ENCODE measurements at places on chromosomes 4 and X. TPM values are rescaled to one million over a fixed set of nuclear protein-coding genes. Genes with fewer than 3 reads are reported as not detected.

Gene F11
- not detected for total RNA-seq

Gene KLHL34
- not detected for total RNA-seq

Gene ARHGAP36
- not detected for total RNA-seq

Gene AMTN
- not detected for total RNA-seq

Gene RIBC1
- total RNA-seq: 0.33 TPM

Gene PNMA6E
- total RNA-seq: not detected

Gene POU3F4
- total RNA-seq: not detected

Gene CSN1S1
- total RNA-seq: not detected

Gene FAT4
- 19.2 TPM for total RNA-seq

Gene DUSP9
- total RNA-seq: not detected

Gene MRFAP1L1
- 35.1 TPM for total RNA-seq

Gene P2RY4
- total RNA-seq: not detected

Gene PPP1R2C
- not detected for total RNA-seq

Gene HPF1
- 26.8 TPM for total RNA-seq

Gene EVC2
- 2.5 TPM for total RNA-seq

Gene AFF2
- total RNA-seq: 0.13 TPM

Gene NAA10
- 166 TPM for total RNA-seq

Gene QRFPR
- 1.6 TPM for total RNA-seq

Gene CSAG1
- not detected for total RNA-seq

Gene AREG
- 0.74 TPM for total RNA-seq

Gene GAGE12E
- not detected for total RNA-seq

Gene CLGN
- total RNA-seq: 0.79 TPM

Gene PNMA3
- not detected for total RNA-seq

Gene HSPA4L
- total RNA-seq: 9.8 TPM

Gene DKK2
- not detected for total RNA-seq

Gene CYLC1
- not detected for total RNA-seq

Gene ZMAT1
- total RNA-seq: 0.60 TPM

Gene CITED1
- total RNA-seq: not detected

Gene ARHGAP6
- total RNA-seq: 0.10 TPM

Gene AWAT2
- total RNA-seq: not detected

Gene ATP6AP1
- total RNA-seq: 69.8 TPM

Gene FRMPD4
- under 0.01 TPM for total RNA-seq

Gene GAGE1
- total RNA-seq: not detected

Gene SYTL5
- total RNA-seq: 0.05 TPM

Gene LCORL
- total RNA-seq: 25.8 TPM

Gene PRDM8
- total RNA-seq: 0.53 TPM

Gene VBP1
- 60.2 TPM for total RNA-seq

Gene KLKB1
- not detected for total RNA-seq

Gene PGAM4
- not detected for total RNA-seq

Gene GABRA4
- not detected for total RNA-seq

Gene TLR1
- total RNA-seq: 1.3 TPM

Gene F8A3
- 5.9 TPM for total RNA-seq

Gene NOCT
- total RNA-seq: 17.2 TPM

Gene CYSLTR1
- 1.5 TPM for total RNA-seq

Gene NEIL3
- 5.8 TPM for total RNA-seq

Gene DMRTC1
- total RNA-seq: not detected

Gene SYP
- total RNA-seq: 0.27 TPM

Gene BMPR1B
- not detected for total RNA-seq

Gene COX7B2
- not detected for total RNA-seq

All from mammary microvascular endothelial cell (primary cell).